NCI-H1105 treated with DMSO at 0.1 percent for 48 hours (cell line): ENCODE measurements at places on chromosomes 3 and 15.
A peak's percentile ranks its signal among the peaks of the same experiment; 100 is the strongest.

DNA sequence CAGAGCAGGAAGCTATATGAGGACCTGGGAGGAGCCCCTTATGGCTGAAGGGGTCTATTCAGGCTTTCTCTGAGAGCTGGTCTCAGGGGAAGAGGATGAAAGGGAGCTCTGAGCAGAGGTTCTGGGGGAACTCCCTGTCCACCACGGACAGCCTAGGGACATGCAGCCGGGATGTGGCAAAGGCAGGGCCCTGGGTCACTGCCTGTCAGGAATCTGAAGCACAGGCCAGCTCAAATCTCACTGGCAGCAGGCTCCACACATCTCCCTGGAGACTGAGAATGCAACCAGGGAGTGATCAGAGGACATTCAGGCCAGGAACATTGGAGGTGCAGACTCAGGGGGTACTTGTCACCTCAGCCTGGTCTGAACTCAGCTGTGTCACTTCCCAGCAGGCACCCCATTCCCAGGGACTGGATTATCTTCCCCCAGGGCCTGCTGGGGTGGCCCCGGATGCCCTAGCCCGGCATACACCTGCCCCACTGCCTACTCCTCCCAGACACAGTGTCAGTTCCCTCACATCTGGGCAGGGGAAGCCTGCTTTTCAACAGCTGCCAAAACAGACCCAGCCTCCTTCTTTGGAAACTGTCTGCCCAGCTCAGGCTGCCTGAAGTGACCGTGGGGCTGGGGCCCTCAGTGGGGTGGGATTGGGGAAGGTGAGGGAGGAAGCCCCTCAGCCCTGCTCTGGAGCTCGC is 18.3 kb upstream of the SEMA3F start:
- DNase-seq: no peak

- DNase-seq: no peak
Measured at GRCh38 chr3:157374933-157375332, 61.7 kb upstream of the PTX3 start.

- no peak for DNase-seq
Measured at GRCh38 chr15:101563176-101563796, 73.8 kb upstream of the PCSK6 start.

DNA sequence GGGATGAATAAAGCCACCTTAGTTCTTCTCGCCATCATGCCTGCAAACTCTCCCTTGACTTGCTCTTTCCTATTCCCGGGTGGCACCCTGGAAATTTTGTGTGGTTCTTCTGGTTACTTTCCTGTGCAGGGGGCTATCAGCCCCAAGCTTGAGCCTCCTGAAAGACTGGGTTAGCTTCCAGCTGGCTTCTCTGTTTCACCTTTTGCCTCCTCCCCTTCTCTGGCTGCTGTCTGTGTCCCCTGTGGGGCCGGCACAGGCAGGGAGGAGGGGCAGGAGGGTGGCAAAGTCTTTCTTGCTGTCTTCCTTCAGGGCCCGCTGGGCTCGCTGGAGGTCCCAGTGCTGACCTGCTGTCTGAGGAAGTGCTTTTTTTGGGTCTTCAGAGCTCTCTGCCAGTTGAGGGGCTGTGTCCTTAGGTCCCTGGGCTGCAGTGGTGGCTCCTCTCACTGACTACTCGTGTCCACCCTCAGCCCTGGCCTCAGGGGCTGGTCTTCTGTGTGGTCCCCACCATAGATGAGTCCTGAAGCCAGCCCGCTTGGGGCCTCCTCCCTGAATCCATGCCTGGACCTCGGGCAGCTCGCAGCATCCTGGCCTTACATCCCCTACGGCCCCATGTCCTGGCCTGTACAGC is 196.5 kb downstream of the KLF13 start:
- DNase-seq: no peak

GRCh38 chr15:81813215-81813614 is 232.6 kb downstream of the MEX3B start:
- DNase-seq: peak; percentile 12

GRCh38 chr3:71000483-71000882 is 583.0 kb downstream of the FOXP1 start:
- DNase-seq: no peak

DNA sequence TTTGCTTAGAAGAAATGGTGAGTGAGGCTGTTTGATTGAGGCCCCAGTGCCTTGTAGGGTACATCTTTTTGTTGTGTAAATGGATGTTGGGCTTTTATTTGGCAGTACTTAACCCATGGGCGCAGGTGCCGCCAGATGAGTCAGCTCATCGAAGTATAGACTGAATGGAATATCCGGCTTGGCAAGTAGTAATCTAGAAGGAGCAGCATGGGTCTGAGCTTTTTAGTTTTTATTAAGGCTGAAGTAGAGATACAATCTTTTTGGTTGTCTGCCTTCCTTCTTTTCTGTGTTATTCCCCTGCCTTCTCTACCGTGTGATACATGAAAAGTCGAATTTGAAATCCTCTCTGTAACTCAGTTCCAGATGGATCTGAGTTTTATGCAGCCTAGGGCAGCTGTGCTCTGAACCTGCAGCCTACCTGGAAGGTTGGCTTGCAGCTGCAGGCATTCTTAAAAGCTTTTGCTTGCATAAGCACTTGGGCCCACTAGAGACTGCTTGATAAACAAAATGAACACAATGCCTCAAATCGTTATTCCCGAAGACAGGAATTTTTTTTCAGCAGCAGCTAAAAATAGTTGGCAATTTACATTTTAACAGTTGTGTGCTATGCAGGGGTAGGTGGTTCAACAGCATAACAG is 177.5 kb upstream of the CGNL1 start:
- peak; percentile 99 for DNase-seq

DNA sequence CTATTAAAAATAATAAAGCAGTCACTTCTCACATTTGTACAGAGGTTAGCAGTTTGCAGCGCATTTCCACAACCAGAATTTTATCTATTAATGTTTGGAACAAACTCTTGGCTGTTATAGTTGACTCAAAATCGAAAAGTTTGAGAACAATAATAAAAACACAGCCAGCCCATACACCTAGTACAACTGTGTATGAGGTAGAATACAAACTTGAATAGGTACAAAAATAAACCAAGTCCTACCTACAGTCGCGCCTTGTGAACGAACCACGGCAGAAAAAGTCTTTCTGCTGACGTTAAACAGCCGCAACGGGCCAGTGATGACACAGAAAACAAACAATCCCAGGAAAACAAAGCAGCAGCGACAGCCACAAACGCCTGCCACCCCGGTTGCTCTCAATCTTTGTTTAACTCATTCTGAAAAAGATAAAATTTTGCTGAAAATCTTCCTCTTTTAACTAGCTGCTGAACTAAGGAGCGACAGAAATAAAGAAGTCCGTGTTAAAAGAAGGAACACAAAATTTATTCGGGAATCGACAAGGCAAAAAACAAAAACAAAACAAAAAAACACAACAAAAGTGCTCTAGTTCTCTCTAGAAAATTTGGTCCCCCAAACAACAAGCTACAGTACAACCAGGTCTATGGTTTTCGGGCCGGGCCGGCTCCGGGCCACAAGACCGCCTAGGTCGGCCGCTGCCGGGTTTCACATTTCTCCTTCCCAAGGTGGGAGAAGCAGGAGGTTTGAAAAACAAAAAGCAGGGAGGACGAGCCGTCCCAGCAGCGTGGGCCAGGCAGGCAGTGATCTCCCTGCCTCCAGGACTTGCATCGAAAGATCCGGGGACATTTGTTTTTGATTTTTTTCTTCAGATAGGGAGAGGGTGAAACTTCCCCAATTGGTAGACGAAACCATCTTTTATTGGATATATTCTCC is 2.9 kb downstream of the FOXL2 start:
- DNase-seq: no peak

- DNase-seq: peak; percentile 48
Measured at GRCh38 chr15:57537072-57537471, 54.6 kb upstream of the MYZAP start.

GRCh38 chr3:185150561-185150960 is 2.3 kb downstream of the C3orf70 start:
- DNase-seq: no peak

- peak; percentile 15 for DNase-seq
Measured at GRCh38 chr3:52015438-52016228, 19.9 kb upstream of the RPL29 start.

DNA sequence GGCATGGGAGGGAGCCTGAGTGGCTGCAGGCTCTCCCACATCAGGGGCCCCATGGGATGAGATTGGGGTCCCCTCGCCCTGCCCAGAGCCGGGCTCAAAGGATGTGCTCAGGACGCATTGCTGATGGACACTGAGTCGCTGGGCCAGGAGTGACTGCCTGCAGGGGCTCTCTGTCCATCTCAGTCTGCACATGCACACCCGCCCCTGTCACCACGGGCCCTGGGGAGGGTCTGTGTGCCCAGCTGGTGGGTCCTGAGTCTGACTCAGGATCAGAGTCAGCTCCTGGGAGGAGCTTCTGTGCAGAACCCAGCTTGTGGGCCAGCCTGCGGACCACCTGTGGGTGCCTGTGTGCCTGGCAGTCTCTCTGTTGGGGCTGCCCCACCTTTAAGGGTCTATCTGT is 18.1 kb downstream of the STAB1 start:
- DNase-seq: no peak

DNA sequence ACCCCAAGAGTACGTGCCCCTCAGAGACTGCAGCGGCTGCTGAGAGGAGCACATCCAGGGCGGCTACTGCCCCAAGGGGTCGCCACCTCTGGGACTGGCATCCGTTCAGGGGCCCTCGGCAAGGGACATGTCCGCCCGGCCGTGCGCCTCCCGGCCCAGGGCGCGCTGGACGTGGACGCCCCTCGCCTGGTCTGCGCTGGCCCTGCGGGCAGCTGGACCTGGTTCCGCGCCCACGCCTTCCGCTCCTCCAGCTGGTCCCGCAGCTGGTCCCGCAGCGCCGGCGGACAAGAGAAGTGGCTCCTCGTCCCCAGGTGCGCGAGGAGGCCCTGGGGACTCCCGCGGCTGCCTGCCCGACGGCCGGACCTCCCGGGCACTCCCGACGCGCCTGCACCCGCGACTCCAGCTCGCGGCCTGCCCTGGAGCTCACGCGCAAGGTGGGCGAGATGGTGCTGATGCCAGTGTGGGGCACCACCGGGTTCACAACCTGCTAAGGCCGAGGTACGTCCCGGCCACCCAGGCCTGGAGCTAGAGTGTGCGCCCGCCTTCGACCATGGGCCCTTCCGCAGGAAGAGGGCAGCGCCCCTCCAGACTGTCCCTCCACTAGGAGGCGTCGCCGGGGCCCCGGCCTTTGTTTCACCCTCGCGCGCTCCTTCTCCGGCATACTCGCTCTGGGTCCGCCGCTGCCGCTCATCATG is 14.4 kb upstream of the GP9 start:
- no peak for DNase-seq

DNA sequence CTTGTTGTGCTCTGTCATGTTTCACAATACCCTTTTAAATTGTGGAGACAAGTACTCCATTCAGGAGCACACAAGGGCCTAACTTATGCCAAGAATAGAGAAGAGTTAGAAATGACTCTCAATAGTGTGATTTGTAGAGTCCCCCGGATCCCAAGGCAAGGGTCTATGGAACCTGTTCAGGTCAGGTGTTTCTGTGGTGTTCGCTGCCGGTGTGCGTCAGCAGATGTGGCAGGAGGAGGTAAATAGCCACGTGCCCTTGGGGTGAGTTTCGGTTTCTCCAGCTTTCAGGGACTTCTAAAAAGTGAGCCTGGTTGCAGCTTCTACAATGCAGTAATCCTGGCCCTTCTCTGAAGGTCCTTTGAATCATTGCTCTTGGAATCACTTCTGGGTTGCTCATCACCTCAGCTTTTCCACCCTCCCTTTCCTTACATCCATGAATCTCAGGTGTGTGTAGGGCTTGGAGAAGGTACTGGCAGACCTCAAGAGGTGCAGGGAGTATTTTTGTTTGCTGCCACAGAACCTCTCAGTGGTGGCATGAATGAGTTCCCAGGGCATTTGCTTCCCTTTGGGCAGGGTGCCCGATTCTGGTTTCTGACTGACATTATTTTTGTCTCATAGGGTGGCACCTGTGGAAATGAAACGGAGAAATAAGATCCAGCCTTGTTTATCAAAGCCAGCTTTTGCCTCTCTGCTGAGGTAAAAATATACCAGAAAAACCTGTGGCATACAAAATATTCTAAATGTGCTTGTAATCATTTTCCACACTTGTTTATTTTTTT is 7.3 kb downstream of the ST3GAL6 start:
- no peak for DNase-seq

- no peak for DNase-seq
Measured at GRCh38 chr3:45317710-45318109, 70.7 kb upstream of the LARS2 start.

DNA sequence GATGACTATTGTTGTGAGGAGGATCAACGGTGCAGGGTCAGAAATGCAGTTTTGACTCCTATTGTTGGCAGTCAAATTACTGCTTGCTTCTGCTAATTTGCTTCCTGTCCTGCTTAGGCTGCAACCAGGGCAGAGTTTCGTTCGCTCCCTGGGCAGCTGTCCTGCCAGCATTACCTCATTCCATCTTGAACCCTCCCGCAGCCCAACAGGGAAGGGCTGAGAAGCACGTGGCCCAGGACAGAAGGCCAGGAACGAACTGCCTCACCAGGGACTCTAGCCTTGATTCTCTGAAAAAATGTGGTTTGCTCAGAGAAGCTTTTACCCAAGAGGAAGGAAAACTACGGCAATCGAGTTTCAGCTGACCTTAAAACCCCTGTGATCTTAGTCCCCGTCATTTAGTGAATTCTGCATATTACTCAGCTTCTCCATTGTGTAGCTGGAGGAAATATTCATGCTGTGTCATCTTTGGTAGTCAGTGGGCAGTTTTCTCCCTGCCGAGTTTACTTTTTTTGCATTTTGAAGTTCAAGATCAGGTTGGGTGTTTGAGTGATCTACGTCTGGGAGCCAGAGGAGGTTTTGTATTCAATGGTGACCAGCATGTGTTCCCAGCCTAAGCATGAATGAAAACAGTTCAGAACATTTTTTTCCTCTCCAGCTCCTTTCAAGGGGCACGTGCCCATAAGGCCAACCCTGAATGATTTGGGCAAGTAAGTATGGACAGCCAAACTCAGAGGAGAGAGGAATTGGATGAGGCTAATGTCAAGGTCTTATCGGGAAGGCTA is 23.0 kb downstream of the TLNRD1 start:
- DNase-seq: no peak

- no peak for DNase-seq
Measured at GRCh38 chr3:127162947-127163645, 29.8 kb upstream of the PRR23E start.

GRCh38 chr15:58528188-58528870 is 96.5 kb downstream of the LIPC start:
- no peak for DNase-seq

GRCh38 chr3:24316887-24317383 is 177.7 kb downstream of the THRB start:
- DNase-seq: no peak

- DNase-seq: no peak
Measured at GRCh38 chr3:170353485-170353884, 4.0 kb upstream of the SKIL start.

- no peak for DNase-seq
Measured at GRCh38 chr15:51053571-51053970, 41.1 kb downstream of the TNFAIP8L3 start.
